ENCODE measurements at places on chromosomes 13 and 19.

DNA sequence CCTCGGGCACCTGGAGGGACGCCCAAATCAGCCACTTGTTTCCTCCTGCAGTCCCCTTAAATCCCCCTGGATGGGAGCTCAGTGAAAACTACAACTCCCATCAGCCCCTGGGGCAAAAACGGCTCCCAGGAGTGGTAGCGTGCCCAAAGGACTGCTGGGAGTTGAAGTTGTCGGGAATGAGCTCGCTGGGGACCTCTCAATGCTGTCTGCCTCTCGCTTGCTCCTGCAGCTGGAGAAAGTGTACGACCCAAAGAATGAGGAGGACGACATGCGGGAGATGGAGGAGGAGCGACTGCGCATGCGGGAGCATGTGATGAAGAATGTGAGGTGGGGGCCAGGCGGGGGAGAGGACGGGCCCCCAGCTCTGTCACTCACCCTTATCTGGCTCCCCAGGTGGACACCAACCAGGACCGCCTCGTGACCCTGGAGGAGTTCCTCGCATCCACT is 14.7 kb upstream of the DHDH start:
- DNase-seq, result no peak

DNA sequence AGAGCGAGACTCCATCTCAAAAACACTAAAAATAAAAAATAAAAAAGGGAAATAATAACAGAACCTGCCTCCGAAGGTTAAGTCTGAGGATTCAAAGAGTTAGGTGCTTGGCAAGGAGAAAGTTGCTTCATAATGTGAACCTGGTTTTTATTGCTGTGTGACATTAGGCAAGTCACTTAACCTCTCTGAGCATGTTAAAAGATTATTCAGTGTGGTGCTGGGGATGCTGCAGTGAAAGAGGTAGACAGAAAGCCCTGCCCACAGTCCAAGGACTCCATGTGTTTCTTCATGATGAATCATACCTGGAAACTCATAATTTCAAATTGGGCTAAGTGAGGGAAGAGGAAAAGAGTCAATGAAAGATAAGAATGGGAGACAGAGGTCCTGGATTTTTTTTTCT is 2.4 kb downstream of the IL27RA start:
- DNase-seq, result no peak

GRCh38 chr19:11931051-11931450 is 6.1 kb downstream of the ZNF700 start:
- no peak for DNase-seq

DNA sequence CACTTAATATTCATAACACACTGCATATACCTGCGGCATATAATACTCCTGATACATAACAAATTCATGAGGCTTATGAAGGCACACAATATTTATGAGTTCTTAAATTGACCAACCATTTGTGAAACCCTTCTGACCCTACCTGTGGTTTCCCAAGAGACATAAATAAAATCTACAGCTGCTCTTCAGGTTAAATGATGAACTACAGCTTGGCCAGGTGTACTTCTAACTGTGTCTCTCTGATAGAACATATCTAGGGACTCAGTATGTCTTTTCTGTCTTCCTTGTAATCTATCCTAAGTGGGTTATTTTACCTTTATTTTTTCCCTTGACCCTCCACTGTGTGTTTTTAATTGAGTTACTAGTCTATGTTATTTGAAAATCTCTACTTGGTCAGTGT is 189.9 kb upstream of the UFM1 start:
- DNase-seq, result no peak

GRCh38 chr13:30738526-30739236 is 3.3 kb downstream of the ALOX5AP start:
- DNase-seq, result no peak

DNA sequence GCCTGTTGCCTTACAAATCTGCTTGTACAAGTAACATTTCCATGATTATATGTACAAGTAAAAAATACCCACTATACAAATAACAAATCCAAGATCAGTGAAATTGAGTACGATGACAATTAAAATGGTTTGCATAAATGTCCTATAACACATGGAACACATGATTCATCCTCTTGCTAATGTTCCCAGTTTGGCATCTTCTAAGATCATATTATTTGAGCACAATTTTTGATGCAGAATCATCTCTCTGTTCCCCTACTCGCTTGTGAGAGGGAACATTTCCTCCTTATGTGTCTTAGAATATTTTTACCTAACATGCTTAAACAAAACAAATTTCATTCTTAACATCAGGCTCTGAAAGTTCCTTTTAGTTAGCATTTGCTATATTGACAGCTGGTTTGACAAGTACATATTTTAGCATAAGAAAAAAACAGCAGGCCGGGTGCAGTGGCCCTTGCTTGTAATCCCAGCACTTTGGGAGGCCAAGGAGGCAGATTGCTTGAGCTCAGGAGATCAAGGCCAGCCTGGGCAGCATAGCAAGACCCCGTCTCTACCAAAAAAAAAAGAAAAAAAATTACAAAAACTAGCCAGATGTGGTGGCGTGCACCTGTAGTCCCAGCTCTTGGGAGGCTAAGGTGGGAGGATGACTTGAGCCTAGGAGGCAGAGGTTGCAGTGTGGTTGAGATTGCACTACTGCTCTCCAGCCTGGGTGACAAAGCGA is 14.2 kb downstream of the ZNF331 start:
- DNase-seq, result no peak

- no peak for DNase-seq
These were observed 7.4 kb upstream of the CDC34 start for GRCh38 chr19:524062-524674.

DNA sequence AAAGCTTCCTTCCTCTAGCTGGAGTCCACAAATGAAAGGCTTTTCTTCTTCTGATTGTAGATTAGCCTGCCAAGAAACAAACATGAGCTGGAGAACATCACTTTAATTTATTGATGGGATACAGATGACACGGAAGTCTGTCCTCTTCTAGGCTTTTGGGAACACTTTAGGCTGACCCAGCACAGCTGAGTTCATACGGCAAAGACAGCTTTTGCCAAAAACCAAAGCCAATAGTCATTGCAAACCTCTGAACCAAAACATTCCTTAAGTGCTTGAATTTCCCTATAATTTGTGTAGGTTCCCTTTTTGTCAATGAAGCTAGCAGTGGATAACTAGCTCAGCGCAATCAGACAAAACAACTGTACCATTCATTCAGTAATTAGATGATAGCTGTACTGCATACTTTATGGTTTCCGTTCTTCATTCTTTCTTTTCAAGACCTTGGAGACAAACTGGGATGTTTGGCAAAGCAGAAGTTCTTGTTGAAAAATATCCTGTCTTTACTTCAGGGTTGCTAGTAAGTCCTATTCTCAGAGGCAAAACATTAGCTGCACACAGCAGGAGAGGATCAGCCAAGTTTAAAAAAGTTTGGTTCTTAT is 95.7 kb upstream of the SPRY2 start:
- no peak for DNase-seq

DNA sequence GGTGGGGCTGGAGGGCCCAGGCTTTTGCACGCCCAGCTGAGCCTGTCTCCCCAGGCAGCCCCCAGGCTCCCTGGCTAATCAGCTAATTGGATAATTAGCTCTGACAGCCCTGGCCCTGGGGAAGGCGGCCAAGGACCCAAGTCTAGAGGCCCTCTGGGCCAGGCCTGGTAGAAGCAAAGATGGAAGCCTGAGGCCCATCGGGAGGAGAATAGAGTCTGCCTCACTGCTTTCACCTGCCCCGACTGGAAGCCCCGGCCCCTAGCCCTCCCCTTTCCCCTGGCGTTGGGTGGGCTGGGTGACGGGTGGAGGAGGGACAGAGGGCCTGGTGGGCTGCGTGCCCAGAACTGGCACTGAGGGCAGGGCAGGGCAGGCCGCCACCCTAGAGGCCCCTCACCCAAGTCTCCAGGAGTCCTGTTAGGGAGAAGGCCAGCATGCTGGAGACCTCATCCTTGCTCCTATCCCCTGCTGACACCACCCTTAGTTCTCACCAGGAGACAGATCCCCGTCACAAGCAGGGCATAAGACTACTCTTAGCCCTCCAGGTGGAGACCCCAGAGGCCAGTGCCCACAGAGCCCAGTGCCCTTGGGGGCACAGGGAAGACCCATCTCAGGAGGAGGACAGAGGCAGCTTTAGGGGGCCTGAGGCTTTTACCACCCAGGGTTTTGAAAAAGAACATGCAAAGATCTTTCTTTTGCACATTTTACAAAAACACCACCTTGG is 12.0 kb downstream of the LYL1 start:
- no peak for DNase-seq

Data from NCI-H2107 (cell line).